ENCODE measurements at places on chromosomes 1 and 21. TPM values are rescaled to one million over a fixed set of nuclear protein-coding genes. Genes with fewer than 3 reads are reported as not detected.

THRAP3 gene
- total RNA-seq: 104 TPM

PCAT6 gene
- total RNA-seq: 0.89 TPM

RSPH1 gene
- not detected for total RNA-seq

LRRC53 gene
- total RNA-seq: not detected

PGLYRP4 gene
- total RNA-seq: not detected

STUM gene
- not detected for total RNA-seq

RAB25 gene
- total RNA-seq: not detected

RNU1-3 gene
- total RNA-seq: under 0.01 TPM

GPA33 gene
- total RNA-seq: not detected

AQP10 gene
- 0.05 TPM for total RNA-seq

GPR61 gene
- total RNA-seq: 0.59 TPM

KCNA3 gene
- total RNA-seq: not detected
